SW480 (cell line): ENCODE measurements at places on chromosomes 3 and 15.

DNA sequence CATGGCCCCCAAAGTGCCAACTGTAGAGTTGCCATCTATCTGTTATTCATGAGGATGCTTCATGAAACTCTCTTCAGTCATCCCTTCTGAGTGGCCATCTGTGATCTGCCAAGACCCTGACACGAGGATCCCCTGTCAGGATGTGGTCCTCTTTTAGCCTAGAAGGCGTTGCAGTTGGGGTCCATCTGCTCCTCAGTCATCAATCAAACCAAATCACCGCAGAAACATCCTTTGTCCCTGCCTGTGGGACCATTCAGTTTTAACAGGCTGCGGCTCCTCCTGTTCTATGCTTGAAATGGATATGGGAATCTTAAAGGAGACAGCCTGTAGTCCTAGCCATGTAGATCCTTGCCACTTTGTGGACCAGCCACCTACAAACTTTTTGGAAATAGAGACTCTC lies 5.9 kb upstream of the RPS27L start:
- DNase-seq, result no peak

DNA sequence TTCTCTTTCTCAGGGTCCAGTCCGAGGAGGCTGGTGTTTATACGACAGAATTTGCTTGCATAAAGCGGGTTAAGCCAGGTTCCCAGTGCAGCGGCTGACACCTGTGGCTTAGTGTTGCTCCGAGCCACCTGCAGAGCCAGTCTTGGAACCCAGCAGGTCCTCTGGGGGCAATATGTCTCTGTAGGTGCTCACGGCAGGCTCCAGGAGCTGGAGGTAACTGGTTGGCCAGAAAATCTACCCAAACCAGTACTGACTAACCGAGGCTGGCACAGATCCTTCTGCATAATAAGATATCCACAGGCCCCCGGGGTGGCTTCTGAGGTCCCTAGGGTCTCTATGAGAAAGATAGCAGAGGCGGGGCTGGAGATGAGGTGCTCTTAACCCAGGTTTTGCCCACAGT lies 3.2 kb downstream of the MGLL start:
- no peak for DNase-seq

DNA sequence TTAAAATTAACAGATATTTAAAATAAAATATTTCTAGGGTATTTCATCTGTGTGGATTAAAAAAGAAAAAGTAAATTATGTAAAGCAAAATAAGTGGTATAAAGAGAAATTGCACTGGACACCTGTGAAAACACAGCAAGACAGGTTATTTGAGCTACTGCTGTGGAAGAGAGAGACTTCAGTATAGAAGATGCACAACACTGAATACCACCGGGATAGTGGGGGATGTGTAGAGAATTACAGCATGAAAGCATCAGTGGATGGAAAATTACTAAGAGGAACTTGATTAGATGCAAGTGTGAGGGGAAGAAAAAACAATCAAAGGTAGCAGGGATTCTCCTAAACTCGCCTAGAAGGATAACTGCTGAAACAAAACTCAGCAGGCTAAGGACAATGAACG lies 1242.5 kb upstream of the GBE1 start:
- DNase-seq, result no peak

DNA sequence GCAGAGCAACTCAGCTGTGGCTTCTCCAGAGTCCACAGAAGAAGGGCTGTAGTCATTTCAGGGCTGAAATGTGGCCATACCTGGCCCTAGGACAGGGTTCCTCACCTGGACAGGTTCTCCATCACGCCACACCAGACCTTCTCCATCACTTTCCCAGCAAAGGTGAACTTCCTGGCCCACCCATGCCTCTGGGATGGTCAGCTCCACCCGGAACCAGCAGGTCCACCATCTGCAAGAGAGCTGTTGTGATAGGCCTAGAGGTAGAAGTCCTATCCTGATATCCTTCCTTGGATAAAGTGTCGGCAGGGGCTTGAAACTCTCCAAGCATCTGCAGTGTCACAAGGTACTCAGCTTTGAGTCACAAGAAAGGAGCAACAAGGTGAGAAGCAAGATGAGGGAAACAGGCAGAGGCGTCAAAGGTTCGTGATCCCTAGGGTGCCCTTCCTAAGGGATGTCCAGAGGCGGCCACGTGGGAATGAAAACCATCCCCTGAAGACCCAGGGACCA lies 948 bp downstream of the MAN2C1 start:
- DNase-seq, result no peak

DNA sequence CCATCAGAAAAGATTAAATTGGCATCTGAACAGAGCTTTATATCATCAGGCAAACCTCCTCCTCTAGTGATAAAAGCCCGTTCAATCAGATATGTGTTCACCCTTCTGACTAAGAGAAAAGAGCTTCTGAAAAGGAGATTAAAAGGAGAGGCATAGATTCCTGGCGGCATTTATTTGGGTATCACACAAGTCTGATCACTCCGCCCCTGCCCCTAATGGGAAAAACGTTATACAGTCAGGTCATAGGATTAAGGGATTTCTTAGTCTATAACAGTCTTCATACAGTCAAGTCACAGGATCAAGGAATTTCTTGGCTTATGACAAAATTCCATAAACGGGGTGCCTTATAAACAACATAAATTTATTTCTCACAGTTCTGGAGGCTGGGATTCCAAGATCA lies 295.4 kb upstream of the SATB1 start:
- no peak for DNase-seq

DNA sequence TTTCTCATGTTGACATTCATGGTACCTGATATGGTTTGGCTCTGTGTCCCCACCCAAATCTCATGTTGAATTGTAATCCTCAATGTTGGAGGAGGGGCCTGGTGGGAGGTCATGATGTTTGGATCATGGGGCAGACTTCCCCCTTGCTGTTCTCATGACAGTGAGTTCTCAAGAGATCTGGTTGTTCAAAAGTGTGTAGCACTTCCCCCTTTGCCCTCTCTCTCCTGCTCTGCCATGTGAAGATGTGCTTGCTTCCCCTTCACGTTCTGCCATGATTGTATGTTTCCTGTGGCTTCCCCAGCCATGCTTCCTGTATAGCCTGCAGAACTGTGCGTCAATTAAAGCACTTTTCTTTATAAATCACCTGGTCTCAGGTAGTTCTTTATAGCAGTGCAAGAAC lies 3.3 kb upstream of the UBL7 start:
- DNase-seq, result no peak

GRCh38 chr15:79901958-79902357 lies 5.1 kb upstream of the MTHFS start:
- DNase-seq, result no peak

- DNase-seq, result no peak
Observed at GRCh38 chr3:63588895-63589294, 63.6 kb upstream of the SNTN start.

DNA sequence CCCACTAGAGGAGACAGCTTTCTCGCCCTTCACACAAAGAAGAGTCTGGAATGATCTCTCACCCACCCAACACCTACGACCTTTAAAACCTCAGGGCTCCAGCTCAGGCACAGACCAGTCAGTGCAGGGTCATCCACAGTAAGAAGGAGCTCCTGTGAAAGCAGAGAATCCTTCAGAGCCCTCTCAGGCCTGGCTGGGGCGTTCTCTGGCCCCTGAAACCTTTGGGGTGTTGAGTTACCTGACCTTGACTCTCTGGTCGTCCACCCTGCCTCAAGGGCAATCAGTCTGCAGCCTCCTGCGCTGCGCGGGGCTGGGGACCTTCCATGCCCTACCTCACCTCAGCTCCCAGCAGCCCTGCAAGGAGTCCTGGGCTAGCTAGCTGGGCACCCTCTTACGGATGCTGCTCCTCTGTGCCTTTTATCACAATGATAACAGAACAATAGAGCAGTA lies 106.2 kb downstream of the ADCY5 start:
- DNase-seq, result no peak

GRCh38 chr3:112654492-112654891 lies 13.5 kb upstream of the CCDC80 start:
- no peak for DNase-seq

DNA sequence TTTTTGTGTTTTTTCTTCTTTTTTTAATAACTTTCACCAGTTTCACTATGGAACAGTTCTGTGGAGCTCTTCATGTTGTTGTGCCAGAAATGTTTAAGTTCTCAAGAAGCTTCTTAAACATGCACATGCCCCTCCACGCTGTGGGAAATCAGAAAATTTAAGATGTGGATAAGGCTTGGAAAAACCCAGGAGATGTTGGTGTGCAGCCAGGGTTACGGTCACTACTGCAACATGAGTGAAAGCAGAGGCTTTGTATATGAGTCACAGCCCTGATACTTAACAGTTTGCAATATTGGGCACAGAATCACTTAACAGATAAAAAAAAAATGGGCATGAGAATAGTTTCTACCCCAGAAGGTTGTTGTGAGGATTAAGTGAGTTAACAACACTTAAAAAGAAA lies 399.9 kb downstream of the LRTM1 start:
- no peak for DNase-seq

GRCh38 chr15:81113204-81113657 lies 20.8 kb upstream of the CFAP161 start:
- DNase-seq, result no peak

- no peak for DNase-seq
Observed at GRCh38 chr3:76367281-76367680, 581.9 kb upstream of the ZNF717 start.

GRCh38 chr3:38177181-38177580 lies 11.8 kb downstream of the OXSR1 start:
- no peak for DNase-seq

DNA sequence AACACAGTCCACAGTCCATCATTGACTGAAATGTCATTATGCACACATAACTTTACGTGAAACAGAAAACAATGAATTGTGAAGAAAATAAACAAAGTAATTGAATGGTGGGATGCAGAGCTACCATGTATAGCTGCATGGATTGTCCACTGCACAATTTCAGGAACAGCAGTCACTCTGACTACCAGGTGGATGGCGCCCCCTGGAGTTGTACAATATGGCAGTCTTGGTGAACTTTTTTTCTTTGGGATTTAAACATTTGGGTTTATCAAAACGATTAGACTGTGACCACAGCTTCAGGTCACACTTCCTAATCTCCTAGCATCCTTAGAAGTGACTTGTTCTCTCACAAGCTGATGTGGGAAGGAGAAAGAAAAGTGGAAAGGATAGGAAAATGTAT lies 48.9 kb upstream of the TCF12 start:
- DNase-seq, result no peak

GRCh38 chr15:59662260-59662659 lies 4.9 kb upstream of the GTF2A2 start:
- no peak for DNase-seq

GRCh38 chr15:78922527-78922926 lies 22.3 kb downstream of the CTSH start:
- no peak for DNase-seq

DNA sequence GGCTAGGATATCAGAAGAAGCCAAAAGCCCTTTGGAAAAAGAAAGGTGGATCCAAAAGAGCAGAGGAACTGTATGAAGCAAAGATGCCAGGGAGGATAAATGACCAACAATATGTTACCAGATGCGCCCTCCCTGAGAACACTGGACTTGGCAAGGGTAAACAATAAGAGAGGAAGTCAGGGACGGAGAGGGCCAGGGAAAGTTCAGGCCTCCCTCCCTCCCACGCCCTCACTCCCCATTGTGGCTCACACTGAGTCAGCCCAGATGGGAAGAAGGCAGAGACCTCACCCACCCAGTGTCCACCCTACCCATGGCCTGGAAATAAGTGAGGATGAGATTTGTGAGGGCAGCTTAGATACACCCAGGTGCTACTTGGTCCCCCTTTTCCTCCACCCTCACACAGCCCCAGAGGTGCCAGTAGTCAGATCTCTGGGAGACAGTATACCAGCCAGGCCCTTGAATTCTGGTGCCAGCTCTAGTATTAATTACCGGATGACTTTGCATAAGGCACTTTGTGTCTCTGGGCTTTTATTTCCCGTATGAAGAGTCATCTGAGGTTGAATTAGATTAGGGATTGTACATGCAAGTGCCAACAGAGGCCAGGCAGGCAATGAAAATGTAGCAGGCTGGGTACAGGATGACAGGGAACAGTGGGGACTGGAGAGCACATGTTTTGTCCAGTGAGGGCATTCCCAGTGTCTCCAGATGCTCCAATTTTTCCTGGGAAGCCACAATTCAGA lies 35.1 kb upstream of the FRMD4B start:
- DNase-seq, result no peak

- no peak for DNase-seq
Observed at GRCh38 chr15:45134682-45135604, 5.1 kb downstream of the DUOX1 start.

DNA sequence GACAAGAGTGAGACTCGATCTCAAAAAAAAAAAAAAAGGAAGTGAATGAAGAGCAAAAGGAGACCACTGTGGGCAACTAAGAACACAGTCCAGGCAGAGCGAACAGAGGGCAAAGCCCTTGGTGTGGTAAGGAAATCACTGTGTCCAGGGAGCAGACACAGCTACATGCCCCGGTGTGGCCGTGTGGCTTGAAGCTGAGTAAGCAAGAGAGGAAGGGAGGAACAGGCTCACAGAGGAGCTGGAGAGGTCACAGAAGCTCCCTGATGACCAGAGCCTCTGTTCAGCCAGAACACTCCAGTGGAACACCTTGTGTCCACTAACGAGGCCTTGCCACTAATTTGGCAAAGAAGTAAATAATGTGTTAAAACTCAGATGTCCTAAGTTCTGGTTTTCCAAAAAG lies 60.6 kb upstream of the GATA2 start:
- DNase-seq, result no peak

DNA sequence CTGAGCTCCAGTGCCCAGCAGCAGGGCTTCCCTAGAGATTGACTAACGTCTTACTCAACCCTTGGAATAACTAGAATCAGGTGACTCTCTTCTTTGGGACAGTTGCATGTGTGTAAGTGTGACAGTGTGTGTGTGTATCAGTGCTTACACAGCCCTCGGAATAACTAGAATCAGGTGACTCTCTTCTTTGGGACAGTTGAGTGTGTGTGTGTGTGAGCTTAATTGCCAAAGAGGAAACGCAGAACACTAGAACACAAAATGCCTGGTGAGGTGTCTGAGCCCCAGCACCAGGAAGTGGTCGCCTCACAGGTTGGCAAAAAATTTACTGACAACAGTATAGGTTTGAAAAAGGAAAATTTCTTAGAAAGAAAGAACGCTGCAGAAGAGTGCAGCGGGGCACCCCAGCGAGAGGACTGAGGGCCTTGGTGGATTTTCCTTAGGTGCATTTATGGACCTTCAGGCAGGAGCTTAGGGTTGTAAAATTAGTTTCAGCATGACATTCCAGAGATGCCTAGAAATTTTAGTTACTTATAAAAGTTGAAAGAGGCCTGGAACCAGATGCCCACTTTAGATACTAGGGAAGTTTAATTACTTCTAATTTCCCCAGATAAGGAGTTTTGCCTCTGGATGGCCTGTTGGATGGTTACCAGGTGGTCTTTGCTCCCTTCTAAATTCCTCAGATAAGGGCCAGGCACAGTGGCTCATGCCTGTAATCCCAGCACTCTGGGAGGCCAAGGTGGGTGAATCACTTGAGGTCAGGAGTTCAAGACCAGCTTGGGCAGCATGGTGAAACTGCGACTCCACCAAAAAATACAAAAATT lies 3.7 kb upstream of the WDR82 start:
- DNase-seq, result no peak

GRCh38 chr3:121295452-121295851 lies 250.3 kb downstream of the POLQ start:
- no peak for DNase-seq

- DNase-seq, result no peak
Observed at GRCh38 chr3:42827023-42827422, 17.8 kb downstream of the ACKR2 start.
